NCI-H187 (cell line): ENCODE measurements at places on chromosomes 3 and 15.

- no peak for DNase-seq
Observed at GRCh38 chr3:107063351-107063750, 313.9 kb upstream of the CCDC54 start.

- DNase-seq = no peak
Observed at GRCh38 chr3:25576831-25577454, 87.8 kb downstream of the TOP2B start.

- no peak for DNase-seq
Observed at GRCh38 chr3:48140336-48140757, 47.9 kb downstream of the CDC25A start.

- DNase-seq = no peak
Observed at GRCh38 chr3:160038862-160039562, 50.4 kb downstream of the IL12A start.

DNA sequence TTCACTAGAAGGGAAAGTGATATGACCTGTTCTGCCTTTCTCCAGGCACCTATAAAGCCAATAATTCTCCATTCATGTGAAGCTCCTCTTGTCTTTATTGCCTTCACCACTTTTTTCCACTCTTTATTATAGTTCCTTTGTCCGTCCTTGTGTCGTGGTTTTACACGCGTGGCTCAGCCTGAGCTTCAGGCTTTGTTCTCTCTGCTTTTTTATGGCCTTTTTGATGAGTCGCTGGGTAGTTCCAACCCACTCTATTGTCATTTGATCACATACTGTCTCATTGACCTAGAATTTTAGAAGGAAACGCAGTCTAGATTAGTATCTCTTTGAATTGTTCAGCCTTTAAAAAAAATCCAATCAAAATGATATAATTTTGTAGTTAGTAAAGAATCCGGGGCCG lies 403.2 kb downstream of the PTPRG start:
- no peak for DNase-seq

GRCh38 chr15:22872936-22873701 lies 34.7 kb downstream of the NIPA2 start:
- no peak for DNase-seq
